ENCODE measurements at places on chromosomes 13 and 19.

- no peak for DNase-seq
Measured at GRCh38 chr13:105319875-105320274, 1215.6 kb downstream of the EFNB2 start.

- no peak for DNase-seq
Measured at GRCh38 chr19:46173886-46174480, 25.9 kb downstream of the IGFL2 start.

GRCh38 chr13:40818926-40819325 is 29.5 kb downstream of the SLC25A15 start:
- DNase-seq, result no peak

DNA sequence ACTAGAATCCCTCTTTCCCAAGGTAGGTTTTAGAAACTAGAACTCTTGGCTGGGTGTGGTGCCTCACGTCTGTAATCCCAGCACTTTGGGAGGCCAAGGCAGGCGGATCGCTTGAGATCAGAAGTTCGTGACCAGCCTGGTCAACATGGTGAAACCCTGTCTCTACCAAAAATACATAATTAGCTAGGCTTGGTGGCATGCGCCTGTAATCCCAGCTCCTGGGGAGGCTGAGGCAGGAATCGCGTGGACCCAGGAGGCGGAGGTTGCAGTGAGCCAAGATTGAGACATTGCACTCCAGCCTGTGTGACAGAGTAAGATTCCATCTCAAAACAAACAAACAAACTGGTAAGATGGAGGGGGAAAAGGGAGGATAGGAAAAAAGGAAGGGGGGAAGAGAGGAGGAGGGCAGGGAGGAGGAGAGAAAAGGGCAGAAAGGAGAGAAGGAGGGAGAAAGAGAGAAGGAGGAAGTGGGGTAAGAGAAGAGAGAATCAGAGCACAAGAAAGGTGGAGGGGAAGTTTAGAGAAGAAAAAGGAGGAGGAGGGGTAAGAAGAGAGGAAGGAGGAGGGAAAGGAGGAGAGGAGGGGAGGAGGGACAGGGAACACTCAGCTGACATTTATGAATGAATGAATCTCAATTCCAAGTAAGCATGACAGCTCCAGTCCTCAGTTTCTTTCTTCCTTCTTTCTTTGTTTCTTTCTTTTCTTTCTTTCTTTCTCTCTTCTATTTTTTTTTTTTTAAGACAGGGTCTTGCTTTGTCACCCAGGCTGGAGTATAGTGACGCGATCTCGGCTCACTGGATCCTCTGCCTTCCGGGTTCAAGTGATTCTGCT is 2.6 kb upstream of the SLC27A1 start:
- DNase-seq, result no peak

DNA sequence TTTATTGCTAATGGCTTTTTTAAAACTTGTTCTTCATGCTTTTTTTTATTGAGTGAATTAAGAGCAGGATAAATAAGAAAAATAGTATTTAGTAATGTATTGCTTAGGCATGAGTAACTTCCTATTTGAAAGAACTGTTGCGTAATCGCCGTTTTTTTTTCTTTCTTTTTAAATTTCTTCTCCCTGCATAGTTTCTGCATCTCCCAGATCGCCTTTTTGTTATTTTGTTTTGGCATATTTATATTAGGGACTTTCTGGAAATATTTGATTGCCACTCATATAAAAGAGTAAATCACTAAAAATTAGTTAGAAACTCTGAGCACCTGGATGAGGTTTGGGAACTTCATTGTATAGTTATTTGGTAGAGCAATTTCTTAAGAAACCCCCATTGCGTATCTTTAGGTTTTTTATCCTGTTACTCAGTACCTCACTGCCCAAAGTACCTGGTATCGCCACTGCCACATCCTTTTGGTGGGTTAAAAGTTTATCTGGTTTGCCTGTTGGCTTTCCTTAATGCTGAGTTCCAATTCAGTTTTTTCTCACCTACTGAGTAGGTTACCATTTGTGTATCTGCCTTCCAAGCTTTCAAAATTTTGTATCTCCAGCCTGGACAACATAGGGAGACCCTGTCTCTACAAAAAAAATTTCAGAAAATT is 36.2 kb upstream of the LPAR6 start:
- DNase-seq, result no peak

DNA sequence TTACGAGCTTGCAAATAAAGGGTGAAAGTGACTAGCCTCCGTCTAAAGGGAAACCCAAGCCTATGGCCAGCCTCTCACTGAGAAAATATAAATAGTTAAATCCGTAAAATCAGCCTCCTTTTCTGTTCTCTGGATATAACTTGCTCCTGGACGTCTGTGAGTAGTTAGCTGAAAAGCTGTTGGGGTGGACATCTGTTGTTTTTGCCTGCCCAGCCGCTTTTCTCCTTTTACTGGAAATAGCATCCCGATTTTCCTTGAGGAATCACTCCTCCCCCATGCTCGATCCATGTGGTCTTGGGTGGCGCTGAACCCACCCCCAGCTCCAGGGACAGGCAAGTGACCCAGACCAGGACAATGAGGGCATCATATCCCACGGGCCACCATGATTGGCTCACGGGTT is 291.5 kb upstream of the ZNF507 start:
- no peak for DNase-seq

DNA sequence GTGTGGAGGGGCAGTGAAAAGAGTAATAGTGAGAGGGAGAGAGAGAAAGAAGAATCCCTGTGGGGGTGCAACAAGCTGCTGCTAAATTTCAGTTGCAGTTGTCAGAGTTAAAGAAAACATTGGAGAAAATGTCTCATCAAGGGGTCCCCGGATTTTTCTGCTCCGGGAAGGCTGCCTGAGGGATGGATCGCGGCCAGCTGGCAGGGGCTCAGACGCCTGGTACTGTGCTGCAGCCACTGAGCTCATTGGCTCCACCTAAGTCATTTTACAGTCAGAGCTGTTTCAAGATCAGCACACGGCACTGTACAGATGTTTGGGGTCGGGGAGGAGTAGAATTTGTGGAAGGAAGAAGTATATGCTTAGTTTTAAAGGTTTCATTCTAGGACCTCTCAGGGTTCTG is 106.2 kb downstream of the SHISA2 start:
- DNase-seq, result no peak

DNA sequence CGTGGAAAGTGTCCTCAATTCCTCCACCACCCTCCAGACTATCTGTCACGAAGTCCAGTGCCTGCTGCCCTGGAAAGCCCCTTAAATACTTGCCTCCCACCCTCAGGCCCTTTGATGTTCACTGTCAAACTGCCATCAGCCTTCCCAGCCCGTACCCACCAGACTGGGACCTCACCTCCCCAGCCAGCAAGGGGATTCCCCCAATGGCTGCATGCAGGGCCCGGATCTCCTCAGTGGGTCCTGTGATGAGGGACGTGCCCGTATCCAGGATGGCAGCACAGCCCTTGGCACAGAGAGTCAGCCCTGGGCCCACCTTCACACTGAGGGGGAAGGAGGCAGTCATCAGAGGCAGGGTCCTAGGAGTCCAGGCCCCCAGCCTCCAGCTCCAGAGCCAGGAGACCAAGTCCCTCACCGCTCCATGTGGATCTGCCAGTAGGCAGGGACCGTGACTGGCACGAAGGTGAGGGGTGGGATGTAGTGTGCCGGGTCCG is 6.1 kb downstream of the NAPSA start:
- DNase-seq, result no peak

- no peak for DNase-seq
Measured at GRCh38 chr19:2814426-2814825, 5.2 kb upstream of the ZNF554 start.

DNA sequence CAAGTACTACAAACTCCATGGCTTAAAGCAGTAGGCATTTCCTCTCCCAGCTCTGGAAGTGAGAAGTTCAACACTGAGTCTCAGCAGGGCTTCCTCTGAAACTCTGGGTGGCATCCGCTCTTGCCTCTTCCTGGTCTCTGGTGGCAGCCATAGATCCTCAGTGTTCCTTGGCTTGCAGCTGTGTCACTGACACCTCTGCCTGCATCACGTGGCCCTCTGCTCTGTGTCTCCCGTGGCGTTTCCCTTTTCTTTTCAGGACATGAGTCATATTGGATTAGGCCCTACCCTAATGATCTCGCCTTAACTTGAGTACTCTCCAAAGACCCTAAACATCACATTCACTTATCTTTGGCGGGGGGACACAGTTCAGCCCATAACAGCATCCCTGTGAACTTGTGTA is 466.7 kb downstream of the MYO16 start:
- DNase-seq, result no peak

GRCh38 chr13:36850790-36851438 is 31.9 kb downstream of the RFXAP start:
- no peak for DNase-seq

- no peak for DNase-seq
Measured at GRCh38 chr19:20244356-20244755, 77.3 kb downstream of the ZNF486 start.

DNA sequence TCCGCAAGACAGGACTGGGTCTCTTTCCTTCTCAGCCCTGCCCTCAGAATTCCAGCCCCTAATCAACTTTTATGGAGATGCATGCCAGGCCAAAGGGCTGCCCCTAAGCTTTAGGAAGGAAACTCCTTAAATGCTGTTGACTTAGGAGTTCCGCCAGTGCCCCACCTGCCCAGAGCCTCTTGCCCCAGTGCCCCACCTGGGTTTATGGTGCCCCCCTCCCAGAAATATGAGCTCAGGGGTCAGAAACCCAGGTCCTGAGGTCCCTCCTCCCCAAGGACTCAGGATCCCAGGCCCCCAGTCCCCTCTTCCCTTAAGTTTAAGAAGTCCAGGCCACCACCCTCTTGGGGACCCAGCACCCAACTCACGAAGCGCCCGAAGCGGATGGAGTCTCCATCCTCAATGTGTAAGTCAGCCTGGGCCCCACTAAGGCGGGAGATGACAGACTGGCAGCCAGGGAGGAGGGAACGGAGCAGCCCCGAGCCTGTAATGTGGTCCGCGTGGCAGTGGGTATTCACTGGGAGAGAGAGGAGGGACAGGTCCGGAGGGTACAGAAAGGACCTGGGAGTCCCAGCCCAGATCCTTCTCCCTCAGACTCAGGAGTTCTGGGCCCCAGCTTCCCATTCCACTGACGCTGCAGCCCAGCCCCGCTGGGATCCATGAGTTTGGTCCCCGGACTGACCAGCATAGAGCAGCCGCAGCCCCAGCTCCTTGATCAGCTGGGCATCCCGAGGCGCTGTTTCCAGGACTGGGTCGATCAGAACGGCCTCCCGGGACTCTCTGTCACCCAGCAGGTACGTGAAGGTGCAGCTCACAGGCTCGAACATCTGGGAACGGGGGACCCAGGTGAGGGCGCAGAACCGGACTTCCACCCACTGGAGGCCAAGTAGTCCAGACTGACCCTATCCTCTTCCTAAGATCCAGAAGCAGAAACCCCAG is 897 bp downstream of the ETHE1 start:
- no peak for DNase-seq

- no peak for DNase-seq
Measured at GRCh38 chr13:62781866-62782265, 1366.2 kb upstream of the PCDH20 start.

- DNase-seq, result no peak
Measured at GRCh38 chr13:108212886-108213285, 2.5 kb downstream of the LIG4 start.

DNA sequence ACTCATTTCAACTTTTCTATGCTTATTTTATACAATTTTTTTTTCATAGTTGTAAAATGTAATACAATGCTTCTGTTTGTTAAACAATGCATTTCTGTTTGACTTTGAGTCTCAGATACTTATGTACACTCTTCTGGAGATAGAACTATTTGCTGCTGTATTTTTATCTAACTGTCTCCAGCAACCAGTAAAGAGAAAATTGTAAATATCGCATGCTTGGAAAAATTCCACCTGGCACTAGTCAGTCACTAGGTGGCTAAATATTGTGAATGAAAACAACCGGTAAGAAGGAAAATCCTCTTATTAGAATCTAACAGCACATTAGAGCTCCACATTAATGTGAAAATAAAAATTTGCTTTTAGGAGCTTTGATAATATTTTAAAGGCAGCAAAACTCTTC is 876.5 kb downstream of the PCDH9 start:
- DNase-seq, result no peak

DNA sequence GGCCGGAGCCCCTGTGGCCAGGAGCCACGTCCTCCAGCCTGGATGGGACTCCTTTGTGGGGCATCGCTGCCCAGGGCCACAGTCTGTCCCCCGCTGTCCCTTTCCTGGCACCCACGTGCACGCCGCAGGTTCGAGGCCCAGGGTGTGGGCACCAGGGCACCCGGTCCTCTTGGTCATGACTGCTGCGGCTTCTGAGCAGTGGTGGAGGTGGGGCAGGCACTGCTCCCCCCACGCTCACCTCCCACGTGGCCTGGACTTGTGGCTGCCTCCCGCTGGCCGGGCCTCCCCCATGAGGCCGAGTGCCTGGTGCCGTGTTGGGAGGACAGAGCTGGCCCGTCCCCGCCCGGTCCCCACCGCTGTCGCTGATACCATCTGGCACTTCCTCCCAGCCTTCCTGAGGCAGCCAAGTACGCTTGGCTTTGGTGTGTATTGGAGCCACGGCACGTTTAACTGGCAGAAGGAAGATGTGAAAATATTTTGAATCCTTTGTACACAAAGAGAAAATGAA is 12.8 kb downstream of the SPPL2B start:
- no peak for DNase-seq

DNA sequence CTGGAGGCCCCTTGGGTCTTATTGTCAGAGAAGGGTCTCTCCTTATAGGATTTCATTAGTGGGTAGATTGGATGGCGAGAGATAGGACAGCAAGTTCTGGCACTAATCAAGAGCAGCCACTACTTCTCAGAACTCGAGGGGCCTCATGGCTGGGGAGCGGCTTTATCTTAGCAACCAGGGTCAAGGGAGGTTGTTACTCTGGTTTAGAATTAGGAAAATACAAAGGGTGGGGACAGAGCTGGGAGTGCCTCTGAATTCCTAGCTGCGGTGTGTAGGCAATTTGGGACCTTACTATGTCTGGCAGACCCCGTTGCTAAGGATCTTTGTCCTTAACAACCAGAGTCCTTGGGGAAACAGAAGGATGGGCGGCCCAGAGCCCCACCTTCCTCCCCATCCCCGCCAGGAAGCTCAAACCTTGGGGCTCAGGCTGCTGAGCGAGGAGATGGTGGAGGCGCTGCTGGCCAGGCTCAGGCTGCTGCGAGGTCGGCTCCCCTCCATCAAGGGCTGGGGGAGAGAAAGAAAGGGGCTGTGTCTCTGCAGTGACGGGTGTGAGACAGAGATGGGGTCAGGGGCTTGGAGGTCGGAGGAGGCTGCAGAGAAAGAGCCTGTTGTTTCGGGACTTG is 1.2 kb downstream of the PLEKHA4 start:
- DNase-seq, result no peak

GRCh38 chr13:77513719-77514335 is 21.7 kb upstream of the SCEL start:
- DNase-seq, result no peak
